ENCODE measurements at places on chromosomes 3 and 15.

- DNase-seq = no peak
Measured at GRCh38 chr3:140469491-140469890, 208.4 kb upstream of the TRIM42 start.

DNA sequence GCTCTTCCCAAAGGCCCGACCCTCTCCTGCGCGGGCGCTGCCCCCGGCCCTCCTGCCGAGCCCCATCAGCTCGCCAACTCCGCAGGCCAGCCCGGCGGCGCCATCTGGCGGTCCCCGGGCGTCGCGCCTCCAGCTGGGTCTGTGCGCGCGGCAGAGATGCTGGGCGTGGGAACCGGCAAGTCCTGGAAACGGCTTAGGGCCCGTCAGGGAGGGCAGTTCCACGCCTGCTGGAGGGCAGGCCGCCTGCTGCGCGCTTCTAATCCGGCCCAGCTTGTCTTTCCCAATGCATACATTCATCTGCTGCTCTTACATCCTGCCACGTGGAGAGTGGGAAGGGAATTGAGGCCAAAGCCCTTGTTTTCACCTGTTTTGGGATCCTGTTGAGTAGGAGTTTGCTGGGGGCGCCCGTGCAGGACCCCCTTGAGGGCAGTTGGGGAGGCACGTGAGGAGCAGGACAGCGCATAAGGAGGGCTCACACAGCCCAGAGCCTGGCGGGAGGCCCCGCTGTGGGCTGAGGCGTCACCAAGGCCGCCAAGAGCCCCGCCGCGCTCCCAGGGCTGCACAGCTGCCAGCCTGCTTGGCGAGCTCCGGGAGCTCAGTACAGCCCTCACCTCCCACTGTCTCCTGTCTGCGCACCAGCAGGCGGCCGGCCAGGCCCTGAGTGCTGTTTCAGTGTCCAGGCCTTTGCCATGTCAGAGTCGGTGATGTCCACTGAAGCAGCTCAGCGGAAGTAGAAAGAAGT lies 165.6 kb downstream of the NSMCE3 start:
- peak; percentile 85 for DNase-seq

GRCh38 chr3:32245200-32245599 lies 6.7 kb downstream of the CMTM8 start:
- DNase-seq = no peak

DNA sequence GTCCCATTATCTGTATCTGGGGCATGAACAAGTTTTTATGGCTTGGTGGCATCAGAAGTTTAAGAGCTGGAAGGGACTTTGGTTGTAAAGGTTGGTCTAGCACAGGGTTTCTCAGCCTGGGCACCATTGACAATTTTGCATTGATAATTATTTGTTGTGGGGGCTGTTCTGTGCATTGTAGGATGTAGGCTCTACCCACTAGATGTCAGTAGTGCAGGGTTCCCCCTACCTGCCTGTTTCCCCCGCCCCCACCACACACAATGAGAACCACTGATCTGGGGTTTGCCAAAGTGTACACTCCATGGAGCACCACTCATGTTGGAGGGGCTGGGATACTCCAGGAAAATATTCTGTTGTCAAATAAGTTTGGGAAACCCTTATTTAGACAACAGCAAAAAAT lies 42.7 kb downstream of the PLCL2 start:
- DNase-seq = no peak

GRCh38 chr3:52798978-52799476 lies 4.4 kb downstream of the ITIH3 start:
- DNase-seq = no peak

DNA sequence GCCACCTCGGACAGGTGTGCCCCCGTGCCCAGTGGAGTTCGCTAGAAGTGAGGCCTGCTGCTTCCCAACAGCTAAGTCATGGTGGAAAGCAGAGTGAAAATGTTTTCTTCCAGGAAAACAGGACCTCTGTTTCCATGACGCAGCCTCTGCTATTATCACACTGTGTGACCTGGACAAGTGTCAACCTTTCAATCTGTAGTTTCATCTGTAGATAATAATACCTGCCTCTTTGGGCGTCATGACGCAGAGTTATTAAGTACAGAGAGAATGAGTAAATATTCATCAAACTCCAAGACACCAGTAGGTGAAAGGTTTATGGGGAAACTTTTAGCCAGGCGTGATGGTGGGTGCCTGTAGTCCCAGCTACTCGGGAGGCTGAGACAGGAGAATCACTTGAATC lies 62.3 kb downstream of the TMEM44 start:
- no peak for DNase-seq

DNA sequence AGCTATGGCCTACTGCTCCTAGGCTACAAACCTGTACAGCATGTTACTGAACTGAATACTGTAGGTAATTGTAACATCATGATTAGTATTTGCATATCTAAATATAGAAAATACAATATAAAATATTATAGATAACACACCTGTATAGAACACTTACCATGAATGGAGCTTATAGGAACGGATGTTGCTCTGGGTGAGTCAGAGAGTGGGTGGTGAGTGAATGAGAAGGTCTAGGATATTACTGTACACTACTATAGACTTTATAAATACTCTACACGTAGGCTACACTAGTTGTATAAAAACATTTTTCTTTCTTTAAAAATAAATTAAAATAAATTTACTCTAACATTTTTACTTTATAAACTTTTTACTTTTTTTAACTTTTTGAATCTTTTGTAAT lies 224.0 kb upstream of the CBLB start:
- no peak for DNase-seq

DNA sequence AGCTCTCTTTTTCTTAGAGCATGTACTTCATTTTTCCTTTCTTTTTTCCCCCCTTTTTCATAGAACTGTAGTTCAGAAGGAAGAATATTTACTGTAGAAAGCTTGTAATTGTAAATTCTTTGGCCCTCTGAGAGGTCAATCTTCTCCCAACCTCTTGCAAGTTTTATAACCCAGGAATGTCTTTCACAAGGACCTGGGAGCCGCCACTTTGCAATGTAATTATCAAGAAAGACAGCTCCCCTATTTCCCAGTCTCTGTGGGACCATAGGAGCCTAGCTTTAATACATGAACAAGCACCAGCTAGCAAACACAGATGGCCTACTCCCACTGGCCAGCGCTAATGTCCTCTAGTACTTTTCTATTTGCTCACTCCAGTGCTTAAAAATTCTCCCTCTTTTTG lies 51.4 kb downstream of the NFKBIZ start:
- DNase-seq = no peak

GRCh38 chr15:92693691-92694331 lies 38.2 kb upstream of the FAM174B start:
- peak; percentile 17 for DNase-seq

DNA sequence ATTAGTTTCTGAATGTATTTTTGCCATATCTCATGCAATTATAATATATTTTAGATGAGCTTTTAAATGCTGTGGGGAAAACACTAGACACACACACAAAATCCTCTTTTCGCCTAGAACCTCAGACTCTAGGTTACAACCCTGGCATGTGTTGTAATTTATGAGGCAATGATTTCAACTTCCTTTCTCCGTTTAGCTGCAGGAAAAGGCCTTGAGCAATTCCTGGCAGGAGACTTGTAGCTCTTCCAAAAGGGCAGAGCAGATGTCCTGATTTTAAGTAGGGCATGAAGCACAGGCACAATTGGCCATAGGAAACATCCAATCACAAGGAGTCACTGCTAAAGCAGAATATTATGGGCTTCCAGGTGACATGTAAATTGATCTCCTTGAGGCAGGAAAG lies 82.0 kb downstream of the GPR156 start:
- DNase-seq = peak; percentile 86

- DNase-seq = no peak
Measured at GRCh38 chr3:196193133-196193735, 18.0 kb downstream of the ZDHHC19 start.

GRCh38 chr3:171822431-171823106 lies 12.3 kb upstream of the PLD1 start:
- DNase-seq = no peak

DNA sequence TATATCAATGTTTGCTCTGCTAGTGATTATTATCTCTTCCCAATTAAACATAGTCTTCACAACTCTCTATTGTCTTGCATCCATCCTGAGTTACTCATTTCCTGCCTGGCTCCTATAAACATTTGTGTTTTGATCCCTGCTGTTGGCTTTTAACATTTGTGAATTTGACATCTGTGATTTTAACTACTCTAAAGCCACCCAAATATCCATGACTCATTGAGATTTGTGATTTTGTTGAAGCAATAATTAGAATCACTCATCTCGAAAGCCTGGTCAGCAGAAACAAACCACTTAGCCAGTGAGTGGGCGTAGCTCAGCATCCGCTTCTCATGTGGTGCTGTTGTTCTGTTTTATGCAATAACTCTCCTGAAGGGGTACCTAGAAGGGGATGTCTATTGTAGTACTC lies 174.3 kb upstream of the ZBTB20 start:
- DNase-seq = peak; percentile 59

DNA sequence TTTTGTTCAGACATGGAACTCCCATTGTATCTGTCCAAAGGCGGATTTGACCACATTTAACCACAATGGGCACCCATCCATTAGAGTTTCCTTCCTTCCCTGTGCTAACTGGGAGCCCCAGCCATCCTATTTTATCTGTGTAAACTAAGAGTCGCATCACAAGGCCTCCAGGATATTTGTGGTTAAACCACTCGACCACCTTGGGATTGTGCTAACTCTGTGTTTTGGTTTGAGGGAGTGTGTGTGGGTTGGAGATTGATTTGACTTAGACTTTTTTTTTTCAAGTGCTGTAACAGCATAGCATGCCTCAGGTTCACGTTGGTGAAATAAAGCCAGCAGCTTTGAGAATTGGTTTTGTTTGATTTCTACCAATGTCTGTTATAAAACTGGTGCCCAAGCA lies 100.4 kb upstream of the TP63 start:
- no peak for DNase-seq

DNA sequence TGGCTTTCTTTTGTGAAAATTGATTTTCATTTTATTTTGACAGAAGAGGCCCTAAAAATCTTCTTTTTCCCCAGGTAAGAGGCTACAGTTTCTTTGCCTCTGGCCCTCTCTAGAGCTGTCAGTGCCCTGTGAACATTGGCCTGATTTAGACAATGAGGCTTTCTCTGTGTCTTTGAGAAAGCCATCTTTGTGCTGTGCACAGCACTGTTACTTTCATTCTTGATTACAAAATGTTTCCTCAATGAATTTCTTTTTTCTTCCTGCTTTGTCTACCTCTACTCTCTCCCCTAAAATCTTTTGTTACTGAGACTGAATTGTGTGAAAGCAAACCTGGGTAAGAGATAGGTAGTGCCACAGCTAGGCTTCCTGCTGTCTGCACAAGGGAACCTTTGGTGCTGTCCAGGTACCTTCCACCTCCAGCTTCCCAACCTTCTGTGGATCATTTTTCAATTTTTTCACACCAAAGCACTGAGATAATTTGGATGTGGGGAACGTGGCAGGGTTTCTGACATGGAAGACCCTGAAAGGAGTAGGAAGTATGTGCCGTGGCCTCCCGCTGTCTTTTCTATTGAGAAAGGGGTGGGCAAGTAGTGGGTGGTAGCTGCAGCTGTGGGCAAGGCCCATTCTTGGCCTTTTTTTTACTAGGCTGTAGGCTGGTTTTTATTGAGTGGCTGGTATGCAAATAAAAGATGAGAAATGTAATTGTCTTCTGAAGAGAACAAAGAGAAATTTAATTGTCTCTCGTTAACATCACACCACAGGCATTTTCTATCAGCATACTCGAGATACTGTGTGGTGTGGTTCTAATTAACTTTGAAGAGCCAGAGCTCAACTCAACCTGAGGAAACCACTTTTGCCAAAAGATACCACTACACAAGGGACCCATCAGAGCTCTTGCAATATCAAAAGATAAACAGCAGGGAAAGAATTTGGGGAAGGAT lies 21.0 kb downstream of the RAB8B start:
- no peak for DNase-seq

DNA sequence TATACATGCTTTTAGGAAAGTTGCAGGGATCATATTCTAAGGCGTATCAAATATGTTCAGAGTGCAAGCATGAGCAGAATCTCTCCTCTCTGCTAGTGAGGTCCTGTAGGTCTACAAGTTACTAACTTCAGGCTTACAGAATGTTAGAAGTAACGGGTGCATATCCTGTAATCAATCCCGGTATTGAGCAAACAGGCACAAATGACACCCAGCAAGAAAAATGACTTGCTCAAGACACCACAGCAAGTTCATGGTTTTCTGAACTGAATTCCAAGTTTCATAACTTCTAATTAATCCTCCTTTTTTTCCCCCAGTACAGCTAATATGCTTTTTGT lies 353.9 kb upstream of the TPRG1 start:
- DNase-seq = no peak

DNA sequence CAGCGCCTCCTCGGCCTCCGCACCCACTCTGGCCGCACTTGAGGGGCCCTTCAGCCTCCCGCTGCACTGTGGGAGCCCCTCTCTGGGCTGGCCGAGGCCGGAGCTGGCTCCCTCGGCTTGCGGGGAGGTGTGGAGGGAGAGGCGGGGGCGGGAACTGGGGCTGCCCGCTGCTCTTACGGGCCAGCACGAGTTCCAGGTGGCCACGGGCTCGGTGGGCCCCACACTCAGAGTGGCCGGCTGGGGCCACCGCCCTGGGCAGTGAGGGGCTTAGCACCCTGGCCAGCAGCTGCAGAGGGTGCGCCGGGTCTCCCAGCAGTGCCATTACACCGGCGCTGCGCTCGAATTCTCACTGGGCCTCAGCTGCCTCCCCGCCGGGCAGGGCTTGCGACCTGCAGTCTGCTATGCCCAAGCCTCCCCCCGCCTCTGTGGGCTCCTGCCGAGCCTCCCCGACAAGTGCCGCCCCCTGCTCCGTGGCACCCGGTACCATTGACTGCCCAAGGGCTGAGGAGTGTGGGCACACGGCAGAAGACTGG lies 167.1 kb upstream of the PLSCR5 start:
- DNase-seq = no peak

DNA sequence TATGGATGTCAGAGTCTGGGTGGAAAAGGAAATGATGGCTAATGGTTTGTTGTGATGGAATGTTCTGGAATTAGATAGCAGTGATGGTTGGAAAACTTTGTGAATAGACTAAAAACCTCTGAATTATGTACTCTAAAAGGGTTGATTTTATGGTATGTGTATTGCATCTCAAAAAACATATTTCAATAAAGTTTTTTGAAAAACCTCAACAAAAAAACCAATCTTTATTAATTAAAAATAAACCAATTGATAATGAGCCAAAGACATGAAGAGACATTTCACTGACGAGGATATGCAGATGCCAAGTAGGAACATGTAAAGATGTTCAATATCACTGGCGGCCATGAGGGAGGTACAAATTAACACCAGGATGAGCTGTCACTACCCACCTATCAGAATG lies 70.0 kb upstream of the STIMATE start:
- no peak for DNase-seq

Measured in AG08395 (cell line).